Stimulated activated CD8-positive, alpha-beta memory T cell treated with anti-CD3 and anti-CD28 coated beads, Interleukin-15, amount 100 ng/mL, for 24 hours (primary cell): ENCODE measurements at places on chromosomes 6 and 20.

DNA sequence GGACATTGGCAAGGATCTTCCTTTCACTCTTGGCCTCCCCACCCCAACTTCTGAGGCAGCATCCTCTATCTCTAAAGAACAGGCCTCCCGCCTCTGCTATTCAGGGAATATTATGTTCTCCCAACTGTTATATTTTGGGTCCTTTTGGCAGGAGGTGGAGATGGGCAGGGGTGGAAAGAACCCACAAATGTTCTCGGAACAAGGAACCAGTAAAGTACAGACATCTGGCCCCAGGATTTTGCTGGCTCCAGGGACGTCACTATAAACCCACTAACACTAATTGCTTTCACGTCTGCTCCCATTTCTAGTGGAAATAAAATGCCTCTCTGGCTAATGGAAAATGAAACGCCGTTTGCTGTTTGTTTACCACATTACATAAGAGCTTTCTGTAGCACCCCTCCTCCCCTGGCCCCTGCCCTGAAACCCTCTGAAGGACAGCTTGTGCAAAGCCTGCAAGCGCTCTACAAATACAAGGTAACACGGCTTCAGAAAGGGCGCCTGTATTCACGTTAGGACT lies 77.7 kb upstream of the TBC1D7 start:
- DNase-seq = no peak

DNA sequence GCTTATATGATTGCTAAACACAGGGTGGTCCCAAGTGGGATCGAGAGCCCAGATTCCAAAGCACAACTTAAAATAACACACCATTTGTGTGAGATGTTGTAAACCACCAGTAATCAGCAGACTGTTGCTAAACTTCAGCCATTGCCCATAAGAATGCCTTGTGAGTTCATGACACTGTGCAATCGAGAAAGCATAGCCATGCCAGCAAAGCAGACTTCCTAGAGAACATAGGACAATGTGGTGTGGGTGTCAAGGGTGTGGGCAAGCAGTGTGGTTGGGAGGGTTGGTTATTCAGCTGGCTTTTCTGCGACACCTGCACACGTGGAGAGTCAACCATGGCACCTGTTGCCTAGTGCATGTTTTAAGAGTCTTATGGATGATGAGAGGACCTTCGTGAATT lies 16.1 kb upstream of the CALHM6 start:
- no peak for DNase-seq

- no peak for DNase-seq
Measured at GRCh38 chr20:61958773-61959700, 106.6 kb downstream of the TAF4 start.

DNA sequence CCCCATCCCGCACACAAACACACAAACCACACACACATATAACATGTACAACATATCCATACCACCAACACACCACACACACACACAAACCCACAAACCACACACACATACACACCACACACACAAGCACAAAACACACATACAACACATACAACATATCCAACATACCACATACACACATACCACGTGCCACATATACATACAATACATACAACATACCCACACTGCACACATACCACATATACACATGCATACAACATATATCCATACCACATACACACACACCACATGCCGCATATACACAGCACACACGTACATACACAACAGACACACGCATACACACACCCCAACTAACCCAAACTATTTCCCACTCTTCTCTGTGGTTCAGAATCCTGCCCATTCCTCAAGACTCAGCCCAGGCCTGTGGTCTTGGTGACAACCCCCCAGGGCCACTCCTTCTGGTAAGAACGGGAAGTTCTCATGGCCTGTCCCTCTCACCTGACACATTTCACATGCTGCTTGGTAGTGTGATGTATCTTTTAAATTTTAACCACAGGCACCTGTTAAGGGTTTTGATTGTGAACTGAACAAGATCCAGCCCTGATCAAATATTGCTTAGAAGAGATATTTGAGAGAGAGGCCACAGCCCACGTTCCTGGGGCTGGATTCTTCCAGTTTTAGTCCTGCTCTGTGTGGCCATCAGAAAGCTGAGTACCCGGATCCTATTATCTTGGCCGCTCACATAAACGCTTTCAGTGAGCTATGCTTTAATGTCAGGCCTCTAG lies 55.9 kb upstream of the KCNK16 start:
- no peak for DNase-seq

GRCh38 chr6:10407674-10408054 lies 7.2 kb downstream of the TFAP2A start:
- DNase-seq = no peak

DNA sequence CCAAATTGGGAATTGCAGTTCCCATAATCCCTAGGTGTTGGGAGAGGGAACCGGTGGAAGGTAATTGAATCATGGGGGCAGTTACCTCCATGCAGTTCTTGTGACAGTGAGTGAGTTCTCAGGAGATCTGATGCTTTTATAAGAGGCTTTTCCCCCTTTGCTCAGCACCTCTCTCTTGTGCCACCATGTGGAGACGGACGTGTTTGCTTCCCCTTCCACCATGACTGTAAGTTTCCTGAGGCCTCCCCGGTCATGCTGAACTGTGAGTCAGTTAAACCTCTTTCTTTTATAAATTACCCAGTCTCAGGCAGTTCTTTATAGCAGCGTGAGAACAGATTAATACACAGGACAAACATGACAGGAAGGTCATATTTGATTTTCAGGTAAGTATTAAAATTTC lies 25.3 kb upstream of the HECA start:
- no peak for DNase-seq

GRCh38 chr6:112842330-112842685 lies 495.2 kb downstream of the RFPL4B start:
- DNase-seq = no peak

DNA sequence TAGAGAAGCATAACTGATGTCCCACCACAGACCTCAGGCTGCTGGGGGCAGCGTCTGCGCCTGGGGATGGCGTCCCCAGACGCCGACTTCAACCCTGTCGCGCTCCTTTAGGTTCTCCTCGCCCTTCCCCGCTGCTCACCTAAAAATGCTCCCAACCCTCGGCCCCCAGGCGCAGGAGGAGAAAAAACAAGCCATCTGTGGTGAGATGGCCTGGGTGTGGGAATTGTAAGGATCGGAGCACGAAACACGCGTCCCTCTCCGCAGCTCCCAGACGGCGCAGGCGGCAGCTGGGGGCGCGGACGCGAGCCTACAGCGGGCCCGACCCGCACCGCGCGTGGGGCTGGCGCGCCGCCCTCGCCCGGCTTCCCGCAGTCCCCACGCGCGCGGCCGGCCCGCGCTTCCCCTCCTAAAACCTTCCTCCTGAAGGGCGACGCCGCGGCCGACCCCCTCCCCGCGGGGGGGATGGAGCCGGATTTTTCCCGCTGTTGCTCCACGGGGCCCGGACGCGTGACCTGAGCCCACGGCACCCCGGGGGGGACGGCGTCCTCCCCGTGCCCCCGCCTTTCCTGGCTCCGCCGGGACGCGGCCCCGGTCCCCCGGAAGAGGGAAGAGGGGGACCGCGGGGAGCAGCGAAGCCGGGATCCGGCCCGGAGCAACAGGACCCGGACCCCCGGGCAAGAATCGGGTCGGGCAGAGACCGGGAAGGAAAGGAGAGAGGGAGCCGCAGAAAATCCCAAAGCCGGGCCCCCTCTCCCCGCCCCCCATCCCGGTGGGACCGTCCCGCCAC lies 611 bp downstream of the EPB41L2 start:
- no peak for DNase-seq

- no peak for DNase-seq
Measured at GRCh38 chr6:13053006-13053461, 275.3 kb downstream of the TBC1D7 start.

GRCh38 chr6:23106951-23107350 lies 537.6 kb downstream of the HDGFL1 start:
- no peak for DNase-seq

DNA sequence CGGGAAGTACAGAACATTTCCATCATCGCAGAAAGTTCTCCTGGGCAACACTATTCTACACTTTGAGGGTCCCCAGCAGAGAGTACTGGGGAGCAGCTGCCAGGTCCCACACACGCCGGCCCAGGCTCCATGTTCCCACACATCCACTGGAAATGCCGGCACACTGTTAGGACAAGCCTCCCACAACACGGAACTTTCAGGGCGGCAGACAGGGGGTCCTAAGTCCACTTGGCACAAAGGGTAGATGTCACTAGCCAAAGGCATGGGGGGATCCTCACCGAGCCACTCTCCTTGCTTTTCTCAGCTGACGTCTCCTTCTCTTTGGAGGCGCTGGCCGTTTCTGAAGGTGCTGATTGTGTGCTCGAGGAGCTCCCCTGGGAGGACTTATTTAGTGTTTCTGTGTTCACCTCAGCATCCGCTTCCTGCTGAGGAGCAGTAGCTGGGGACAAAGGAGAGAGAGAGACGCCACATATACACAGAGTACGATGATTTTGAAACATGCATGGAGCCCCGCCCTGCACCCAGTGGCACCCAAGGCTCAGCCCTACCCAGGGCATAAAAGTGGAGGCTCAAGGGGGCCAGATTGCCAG lies 135.4 kb downstream of the ZMYND8 start:
- DNase-seq = no peak

GRCh38 chr6:152540381-152540780 lies 96.8 kb downstream of the SYNE1 start:
- DNase-seq = no peak

DNA sequence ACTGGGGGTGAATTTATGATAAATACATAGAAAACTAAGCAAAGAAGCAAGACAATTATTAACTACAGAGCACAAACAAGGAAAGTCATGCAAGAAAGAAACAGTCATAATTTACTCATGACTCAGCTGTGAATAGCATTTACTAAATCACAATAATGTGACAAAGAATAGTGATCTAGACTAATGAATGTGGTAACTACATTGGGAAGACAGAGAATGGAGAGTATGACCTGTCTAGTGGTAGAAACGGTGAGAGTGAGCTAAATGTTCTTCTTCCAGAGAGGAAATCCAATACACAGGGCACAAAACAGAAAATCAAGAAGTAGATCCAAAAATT lies 153.5 kb upstream of the DST start:
- DNase-seq = no peak

DNA sequence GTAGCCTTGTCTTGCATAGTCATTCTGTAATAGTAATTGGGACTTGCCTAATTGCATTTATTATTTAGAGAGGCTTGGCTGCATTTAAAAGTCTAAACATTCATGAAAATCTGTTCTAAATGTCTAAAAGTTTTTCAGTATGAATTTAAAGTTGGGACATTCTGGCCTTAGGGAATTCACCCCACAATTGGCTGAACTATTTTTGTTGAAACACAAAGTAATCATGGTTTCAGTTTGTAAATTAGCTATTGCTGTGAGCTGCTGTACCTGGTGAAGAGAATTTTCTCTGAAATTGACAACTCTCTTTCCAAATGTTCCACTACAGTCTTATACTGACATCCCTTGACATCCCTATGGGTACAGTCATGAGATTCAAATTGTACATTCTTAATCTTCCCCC lies 253.0 kb downstream of the FARS2 start:
- no peak for DNase-seq

DNA sequence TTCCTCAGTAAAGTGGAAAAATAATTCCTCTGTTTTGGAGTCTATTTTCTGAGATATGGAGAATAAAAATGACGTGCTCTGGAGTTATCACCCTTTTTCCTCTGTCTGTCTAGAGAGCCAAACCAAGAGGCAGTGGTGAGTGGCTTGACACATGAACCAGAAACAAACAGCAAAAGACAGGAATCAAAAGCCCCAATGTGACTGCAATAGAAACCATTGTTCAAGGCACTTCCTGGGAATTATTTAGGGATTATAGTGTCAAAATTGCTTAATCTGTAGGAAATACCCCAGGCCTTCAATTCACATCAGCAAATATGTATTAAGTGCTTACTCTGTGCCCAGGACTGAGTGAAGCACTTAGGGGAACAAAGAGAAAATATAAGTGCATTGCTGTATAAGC lies 560.4 kb upstream of the JAG1 start:
- DNase-seq = no peak

- DNase-seq = no peak
Measured at GRCh38 chr6:49336514-49337131, 126.4 kb downstream of the MMUT start.

- DNase-seq = no peak
Measured at GRCh38 chr6:39061182-39061581, 12.6 kb downstream of the GLP1R start.

DNA sequence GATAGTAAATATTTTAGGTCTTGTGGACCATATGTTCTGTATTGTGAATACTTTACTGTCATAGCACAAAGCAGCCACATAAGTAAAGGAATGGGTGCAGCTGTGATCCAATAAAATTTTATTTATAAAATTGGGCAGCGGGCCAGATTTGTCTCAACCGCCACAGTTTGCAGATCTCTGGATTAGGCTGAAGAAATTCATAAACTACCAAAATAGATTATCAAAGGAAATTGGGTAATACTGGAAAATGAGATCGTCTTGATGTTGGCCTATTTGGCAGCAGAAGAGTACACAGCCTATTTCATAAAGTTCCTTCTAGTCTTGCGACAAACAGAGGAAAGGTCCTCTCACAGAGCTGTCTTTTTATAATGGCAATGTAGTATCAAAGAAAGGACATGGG lies 69.8 kb downstream of the DZANK1 start:
- DNase-seq = no peak

- no peak for DNase-seq
Measured at GRCh38 chr20:46400828-46401477, 5.5 kb downstream of the ELMO2 start.

GRCh38 chr6:73329201-73329600 lies 24.9 kb downstream of the DPPA5 start:
- no peak for DNase-seq

DNA sequence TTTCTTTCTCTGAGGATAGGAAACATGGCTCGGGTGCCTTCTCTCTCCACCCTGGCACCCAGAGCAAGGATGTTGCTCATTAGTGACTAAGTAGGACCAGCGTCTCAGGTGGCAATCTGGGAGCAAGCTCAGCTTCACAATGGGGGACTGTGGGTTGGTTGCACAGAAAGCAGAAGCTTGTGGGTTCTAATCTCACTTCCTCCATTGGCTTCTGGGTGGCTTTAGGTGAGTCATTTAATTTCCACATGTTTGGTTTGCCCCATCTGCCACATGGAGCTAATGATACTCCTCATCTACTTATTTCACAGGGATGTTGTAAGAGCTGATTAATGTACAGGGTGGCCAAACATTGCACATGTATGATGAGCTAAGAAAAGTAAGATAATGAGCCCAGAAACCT lies 54.8 kb upstream of the AKIRIN2 start:
- no peak for DNase-seq

DNA sequence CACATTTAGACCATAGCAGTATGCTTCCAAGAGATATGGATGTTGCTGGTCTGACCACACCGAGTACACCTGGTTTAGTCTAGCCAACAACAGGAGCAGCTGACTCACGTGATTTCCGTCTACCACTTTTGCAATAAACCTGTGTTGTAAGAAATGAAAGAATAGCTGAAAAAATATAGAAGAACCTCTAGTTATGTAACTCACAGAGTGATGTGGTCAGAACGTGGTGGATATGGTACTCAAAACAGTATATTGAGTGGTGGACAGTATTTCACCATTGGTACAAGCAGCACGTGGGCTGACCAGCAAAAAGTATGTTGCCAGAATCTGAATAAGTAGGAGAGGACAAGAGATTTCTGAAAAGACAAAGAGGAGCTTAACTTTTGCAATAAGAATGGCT lies 226.9 kb downstream of the TBC1D7 start:
- DNase-seq = no peak

- no peak for DNase-seq
Measured at GRCh38 chr6:1552296-1552761, 57.4 kb upstream of the FOXC1 start.
